LHCN-M2 (cell line): ENCODE measurements at places on chromosomes 12 and 14.

- DNase-seq = peak; percentile 62
Observed at GRCh38 chr14:19851365-19851764, 23.6 kb upstream of the OR4K2 start.

- DNase-seq = no peak
Observed at GRCh38 chr14:91346838-91347173, 70.8 kb downstream of the CCDC88C start.

- no peak for DNase-seq
Observed at GRCh38 chr14:76698631-76699030, 62.6 kb upstream of the VASH1 start.

DNA sequence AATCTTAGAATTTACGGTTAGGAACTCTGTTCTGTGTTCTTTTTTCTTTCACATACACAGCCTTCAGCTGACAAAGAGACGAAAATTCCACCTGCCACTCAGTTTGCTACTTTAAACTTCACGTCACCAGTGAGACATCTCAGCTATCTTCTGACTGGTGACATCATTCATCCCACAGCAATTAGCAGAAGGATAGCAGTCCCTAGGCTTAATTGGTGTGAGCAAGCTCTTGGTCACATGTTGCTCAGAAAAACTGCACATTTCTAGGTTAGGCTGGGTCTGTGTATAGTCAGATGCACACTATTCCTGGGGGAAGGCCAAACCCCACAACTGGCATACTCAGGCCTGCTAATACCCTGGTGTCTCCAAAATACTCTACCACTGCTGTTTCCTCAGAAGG lies 23.9 kb downstream of the SLC7A7 start:
- DNase-seq = peak; percentile 84

- DNase-seq = peak; percentile 58
Observed at GRCh38 chr12:57518920-57519795, 1.2 kb downstream of the DDIT3 start.

DNA sequence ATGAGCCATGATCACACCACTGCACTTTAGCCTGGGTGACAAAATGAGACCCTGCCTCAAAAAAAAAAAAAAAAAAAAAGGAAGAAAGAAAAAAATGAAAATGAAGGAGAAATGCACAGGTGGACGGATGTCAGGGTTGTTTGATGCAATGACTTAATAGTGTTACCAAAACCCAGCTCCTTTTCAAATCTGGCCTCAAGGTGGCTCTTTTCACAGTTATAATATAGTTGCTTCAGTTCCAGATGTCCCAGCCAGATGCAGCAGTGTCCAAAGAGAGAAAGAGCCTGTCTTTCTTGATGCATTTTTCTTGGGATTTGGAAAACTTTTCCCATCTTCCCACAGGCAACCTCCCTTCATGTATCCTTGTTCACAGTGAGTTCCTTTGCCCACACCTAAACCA lies 36.5 kb downstream of the KCNMB4 start:
- no peak for DNase-seq

- DNase-seq = no peak
Observed at GRCh38 chr12:1284611-1285010, 293.6 kb downstream of the ERC1 start.

DNA sequence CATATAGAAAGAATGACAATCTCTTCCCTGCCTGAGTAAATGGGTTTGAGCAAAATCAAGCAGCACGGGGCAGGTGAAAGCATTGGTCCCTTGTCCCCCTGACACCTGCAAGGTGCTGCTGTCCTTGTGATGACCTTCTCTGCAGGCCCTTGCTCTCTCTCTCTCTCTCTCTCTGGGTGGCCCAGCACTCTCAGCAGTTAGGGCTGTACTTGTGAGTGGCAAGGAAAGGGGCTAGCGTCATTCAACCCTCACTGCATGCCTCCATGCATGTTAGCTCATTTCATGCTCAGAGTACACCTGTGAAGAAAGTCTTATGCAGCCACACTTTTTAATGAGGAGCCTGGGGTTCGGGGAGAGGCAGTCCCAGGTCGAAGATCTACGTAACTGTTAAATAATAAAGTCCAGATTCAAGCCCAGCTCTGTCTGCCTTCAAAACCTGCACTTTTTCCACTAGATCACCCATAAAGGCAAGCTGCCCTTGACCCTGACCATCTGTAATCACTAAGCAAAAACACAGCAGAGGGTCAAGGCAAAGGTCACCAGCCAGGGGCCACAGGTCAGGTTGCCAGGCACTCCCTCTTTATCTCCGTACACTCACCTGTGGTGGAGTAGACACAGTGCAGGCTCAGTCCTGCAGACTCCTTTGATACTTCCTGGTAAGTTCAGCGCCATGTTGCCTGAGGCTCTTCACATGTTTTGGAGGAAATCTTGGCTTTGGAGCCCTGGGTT lies 44.9 kb upstream of the CLMN start:
- DNase-seq = no peak

DNA sequence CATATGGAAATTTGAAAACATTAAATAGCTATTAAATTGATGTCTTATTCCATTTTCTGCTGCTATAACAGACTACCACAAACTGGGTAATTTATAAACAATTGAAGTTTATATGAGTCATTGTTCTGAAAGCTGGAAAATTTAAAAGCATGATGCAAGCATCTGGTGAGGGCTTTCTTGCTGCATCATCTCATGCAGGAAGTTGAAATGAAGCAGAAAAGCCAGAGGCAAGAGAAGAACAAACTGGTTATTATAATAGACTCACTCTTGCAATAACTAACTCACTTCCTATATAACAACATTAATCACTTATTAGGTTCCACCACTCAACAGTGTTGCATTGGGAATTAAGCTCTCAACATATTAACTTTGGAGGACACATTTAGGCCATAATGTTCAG lies 1277.4 kb downstream of the LRFN5 start:
- no peak for DNase-seq

- DNase-seq = no peak
Observed at GRCh38 chr12:19462406-19462805, 23.1 kb downstream of the AEBP2 start.

GRCh38 chr14:63988579-63988978 lies 135.8 kb downstream of the SYNE2 start:
- no peak for DNase-seq

DNA sequence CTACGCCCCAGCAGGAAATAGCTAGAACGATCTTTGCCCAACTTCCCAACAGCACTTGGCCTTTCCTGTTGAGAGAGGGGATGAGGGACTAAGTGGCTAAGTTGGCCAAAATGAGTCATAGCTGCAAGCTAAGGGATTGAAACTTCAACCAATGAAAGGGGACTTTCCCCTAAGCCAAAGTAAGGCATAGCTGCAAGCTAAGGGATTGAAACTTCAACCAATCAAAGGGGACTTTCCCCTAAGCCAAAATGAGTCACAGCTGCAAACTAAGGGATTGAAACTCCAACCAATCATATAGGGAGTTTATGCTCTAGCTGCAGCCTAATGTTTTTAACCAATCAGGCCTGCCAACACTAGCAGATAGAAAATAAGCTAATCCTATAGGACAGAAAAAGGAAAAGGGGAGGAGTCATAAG lies 100.5 kb upstream of the SSTR1 start:
- DNase-seq = no peak

DNA sequence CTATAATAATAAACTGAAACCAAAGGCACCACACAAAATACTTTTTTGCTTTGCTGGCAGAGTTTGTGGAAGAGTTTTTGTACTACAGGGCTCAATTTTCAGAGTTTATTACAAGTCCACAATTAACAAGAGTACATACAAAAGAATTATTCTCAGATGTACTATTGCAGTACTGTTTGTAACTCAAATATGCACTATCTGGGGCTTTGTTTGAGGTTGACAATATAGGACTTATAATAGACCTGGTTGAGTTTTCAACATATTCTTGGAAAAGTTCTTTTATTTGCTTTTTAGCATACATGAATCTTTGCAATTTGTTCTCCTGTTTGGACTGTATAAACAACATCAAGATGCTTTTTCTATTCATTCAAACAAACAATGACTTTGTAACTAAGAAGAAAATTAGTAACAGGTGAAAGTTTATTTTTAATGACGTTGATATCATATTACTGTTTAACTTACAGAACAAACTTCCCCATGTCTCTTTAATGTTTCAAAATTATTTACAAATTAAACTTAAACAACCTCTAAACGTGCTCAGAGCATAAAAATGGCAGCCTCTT lies 407.4 kb upstream of the PRICKLE1 start:
- DNase-seq = no peak

DNA sequence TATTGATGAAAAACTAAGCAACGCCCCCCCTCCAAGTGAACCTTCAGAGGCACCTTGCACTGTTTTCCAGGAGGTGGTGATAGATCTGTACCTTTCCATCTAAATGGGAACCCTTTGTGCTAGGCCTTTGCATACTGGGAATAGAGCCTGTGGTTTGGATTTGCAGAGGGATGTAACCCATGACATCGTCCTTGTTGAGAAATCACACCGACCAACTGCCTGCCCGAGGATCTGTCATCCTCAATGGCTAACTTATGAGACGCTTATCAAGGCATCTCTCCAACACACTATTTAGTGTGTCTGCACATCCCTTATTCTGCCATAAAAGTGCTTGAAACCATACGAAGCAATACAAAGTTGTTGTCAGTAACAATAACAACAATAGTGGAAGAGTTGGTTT lies 22.9 kb downstream of the NTN4 start:
- DNase-seq = peak; percentile 53

DNA sequence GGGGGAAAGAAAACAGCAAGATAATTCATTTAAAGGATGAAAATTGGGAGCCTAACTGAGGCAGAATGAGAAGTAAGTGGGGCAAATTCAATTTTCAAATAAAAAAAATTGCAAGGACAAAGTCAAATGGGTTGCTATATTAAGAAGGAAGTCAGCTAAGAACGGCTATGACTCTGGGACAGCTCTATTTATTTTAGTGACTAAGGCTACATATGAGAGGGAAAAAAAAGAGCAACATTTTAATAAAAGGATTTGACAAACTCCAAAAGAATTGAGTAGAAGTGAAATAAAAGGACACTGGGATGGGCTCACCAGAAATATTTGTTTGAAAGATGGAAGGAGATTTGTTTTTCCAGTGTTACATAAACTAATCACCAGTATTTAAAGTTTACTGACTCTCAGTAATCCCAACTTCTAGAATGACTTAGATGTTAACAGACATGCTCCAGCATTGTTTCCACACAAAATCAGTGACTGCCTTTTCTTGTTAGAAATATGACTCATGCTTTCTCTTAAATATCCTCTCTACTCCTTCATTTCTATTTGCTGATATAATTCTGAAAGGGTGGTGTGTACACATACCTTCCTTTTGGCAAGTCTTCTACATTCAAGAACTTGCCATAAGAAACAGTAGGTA lies 198.5 kb downstream of the SLC25A21 start:
- DNase-seq = peak; percentile 72

DNA sequence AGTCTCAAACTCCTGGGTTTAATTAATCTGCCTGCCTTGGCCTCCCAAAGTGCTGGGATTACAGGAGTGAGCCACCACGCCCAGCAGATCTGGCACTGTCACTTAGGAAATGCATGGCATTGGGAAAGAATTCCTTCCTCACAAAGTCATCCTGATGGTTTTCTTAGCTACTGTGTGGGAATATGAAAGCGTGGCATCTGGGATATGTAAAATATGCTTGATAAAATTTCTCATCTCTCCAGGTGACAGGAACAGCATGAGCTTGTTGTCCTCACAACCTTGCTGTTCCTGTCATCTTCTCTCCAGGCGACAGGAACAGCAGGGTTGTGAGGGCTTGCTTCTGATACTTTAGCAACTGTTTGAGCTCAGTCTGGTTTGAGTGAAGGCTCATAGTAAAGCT lies 16.1 kb upstream of the AICDA start:
- peak; percentile 14 for DNase-seq

- DNase-seq = no peak
Observed at GRCh38 chr14:74425525-74426201, 347 bp downstream of the SYNDIG1L start.

- DNase-seq = peak; percentile 51
Observed at GRCh38 chr12:51591016-51591901, at the start of gene SCN8A. Gene SCN8A (plus strand): TSS chr12:51591233. CDS start chr12:51662818, 71,585 bp downstream.

- DNase-seq = peak; percentile 59
Observed at GRCh38 chr12:7374423-7375144, 69.4 kb downstream of the CD163L1 start.

- no peak for DNase-seq
Observed at GRCh38 chr12:96354326-96354725, 45.9 kb downstream of the CDK17 start.

GRCh38 chr12:108214486-108214885 lies 85.4 kb downstream of the WSCD2 start:
- DNase-seq = peak; percentile 31

- DNase-seq = peak; percentile 42
Observed at GRCh38 chr14:100610511-100611217, 23.4 kb upstream of the BEGAIN start.

DNA sequence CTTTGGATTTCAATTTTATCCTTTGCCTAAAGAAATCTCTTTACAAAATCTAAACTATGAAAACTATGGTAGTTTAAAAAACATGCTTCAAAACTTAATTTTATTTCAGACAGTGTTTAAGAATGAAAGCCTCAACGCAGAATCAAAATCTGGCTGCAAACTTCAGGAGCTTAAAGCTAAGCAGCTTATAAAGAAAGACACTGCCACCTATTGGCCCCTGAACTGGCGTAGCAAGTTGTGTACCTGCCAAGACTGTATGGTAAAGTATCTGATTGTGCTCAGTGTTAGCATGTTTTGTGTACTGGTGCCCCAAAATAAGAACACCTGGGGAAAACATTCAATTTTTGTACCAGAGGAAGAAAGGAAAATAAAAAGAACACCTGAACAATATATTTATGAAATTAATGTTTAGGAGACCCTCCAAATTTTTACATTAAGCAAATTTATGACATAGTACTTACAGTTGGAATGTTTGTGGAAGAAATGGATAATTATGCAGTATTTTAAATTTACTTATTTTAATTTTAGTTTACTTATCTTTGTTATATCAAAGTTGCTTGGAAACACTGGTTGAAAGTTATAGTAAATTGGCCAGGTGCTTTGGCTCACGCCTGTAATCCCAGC lies 12.2 kb downstream of the UBR7 start:
- DNase-seq = peak; percentile 31

DNA sequence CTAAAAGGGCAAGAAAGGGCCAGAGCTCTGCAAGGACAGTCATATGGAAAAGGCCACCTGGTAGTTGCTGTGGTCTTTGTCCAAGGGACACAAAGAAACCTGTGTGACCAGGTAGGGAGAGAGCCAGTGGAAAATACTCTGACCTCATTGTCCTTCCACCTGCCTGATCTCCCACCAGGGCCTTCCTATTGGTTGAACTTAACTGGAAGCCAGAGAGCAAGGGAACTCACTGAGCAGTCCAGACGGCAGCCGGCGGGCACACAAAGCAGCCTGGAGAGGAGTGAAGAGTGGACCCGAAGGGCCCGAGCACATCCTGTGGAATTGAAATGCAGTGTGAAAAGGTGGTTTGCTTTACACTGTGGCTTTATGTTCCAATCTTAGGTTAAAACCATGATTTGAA lies 120.7 kb downstream of the SLC25A21 start:
- DNase-seq = no peak

GRCh38 chr14:90828642-90829487 lies 12.6 kb upstream of the TTC7B start:
- no peak for DNase-seq
